Fibroblast of skin of left quadriceps (primary cell): ENCODE measurements at places on chromosomes 7 and 10.

DNA sequence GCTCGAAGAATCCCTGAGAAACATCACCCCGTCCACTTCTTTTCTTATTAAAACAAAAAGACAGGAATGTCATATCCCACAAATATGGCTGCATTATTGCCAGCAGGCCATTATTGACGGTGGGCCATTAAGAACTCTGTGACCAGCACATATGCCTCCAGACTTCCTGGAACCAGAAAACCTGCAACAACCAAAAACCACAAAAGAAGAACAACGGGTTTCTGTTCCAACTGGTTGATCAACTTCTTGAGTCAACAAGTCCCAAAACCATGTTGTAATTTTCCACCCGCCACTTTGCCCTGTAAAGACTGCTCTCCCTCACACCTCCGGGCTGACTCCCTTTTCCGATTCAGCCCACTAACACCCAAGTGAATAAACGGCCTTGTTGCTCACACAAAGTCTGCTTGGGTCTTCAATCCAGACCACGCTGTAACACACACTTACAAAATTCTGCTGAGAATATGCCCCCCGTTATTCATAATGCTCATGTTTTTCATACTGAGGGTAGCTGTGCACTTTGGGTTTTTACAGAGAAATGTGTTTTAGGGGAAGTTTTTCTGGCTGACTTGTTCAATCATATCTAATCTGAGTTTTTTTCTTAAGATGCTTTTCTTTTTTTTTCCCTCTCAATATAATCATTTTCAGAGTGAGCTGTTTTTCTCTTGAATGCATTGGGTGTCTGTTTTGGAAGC lies 20.7 kb downstream of the ZNF107 start:
- no peak for DNase-seq

DNA sequence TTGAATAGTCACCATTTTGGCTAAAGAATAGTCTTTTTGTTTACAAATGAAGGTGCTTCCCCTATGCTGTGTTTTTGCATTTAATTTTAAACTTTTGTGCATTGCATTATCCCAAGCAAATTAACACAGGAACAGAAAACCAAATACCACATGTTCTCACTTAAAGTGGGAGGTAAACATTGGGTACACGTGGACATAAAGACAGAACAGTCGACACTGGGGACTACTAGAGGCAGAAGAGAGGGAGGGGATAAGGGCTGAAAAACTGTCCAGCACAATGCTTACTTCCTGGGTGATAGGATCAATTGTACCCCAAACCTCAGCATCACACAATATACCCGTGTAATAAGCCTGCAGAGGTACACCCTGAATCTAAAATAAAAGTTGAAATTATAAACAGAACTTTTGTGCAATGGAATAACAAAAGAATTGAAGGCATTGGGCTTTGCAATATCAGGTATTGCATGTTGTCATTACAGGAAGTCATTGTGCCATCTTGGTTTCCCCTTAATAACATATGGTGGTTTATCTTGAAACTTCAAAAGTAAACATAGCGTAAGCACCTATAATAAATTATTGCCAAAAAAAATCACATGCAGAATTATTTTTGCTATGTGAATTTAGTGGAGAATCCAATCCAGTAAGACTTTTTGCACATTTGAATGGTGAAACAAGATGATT lies 16.1 kb downstream of the ADD3 start:
- no peak for DNase-seq

DNA sequence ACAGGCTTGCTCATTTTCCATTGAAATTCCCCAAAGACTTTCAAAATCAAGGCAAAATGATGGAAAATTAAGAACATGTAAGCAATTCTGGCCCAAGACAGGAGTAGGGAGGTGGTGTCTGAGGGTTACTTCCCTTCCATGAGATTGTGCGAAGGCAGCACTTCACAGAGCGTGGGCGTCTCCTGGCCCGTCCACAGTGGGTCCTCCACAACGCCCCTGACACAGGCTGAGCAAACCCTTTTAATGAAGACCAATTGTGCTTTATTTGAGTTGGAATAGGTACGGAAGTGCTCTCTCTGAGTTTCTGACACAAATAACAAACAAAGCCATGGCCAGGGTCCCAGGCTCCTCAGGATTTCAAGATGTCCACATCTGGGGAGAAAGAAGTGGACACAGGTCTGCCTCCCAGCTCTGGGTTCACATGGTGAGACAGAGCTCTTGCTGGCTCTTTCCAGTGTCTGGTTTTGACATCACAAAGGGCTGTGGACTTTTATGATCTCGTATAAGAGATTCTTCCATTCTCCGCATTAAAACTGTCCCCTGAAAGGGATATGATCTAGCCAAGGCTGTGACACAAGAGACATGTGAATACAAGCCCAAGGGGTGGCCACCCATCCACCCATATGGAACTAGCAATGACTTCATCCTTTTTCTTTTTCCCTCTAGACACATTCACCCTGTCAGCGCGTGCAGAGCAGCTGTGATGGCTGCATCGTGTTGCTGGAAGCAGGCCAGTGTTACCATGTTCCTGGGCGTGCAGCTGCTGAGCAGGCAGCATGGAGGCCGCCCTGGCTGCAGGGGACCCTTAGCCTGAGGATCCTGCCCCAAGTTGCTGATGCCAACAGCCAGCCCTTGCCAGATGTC lies 145.6 kb downstream of the ADAM12 start:
- peak; percentile 70 for DNase-seq

- DNase-seq = no peak
Measured at GRCh38 chr7:40880581-40880980, 745.8 kb downstream of the SUGCT start.

GRCh38 chr10:12834116-12834665 lies 167.3 kb downstream of the CCDC3 start:
- no peak for DNase-seq

DNA sequence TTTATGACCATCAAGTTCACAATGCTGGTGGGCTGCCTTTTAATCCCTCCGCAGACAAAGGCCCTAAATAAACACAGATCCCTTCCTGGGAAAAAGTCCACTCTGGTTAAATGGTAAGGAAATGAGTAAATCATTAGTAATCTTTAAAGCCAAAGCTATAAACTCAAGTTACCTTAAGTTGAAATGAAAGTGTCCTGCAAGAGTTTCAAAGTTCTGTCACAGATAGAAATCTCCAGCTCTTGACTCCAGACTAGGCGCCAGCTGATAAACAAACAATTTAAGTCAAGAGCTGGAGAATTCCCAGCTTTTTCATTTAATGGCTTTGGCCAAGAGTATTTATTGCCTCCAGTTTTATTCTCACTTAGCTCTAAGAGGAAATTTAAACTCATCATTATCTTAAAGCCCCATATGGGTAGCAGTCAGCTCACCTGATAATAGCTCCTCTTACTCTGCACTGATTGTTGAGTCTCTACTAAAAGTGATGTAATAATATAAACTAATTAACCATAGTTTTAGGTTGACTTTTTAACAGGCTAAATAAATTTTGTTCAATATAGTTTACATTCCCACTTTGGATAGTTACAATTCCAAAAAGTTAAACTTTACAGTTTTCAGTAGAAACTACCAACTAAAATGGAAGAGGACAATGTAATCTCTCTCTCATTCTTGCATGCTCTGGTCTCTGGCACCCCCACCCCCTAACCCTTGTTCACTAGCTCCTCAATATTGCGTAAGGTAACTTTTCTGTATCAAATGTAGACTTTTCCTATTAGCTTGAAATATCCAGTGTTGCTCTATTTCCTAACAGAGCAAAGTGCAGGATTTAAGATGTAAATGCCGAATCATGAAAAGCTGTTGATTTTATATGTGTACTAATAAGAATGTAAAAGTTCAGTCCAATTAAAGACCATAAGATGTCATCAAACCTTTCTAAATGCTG lies 56.1 kb downstream of the HIBADH start:
- peak; percentile 29 for DNase-seq

DNA sequence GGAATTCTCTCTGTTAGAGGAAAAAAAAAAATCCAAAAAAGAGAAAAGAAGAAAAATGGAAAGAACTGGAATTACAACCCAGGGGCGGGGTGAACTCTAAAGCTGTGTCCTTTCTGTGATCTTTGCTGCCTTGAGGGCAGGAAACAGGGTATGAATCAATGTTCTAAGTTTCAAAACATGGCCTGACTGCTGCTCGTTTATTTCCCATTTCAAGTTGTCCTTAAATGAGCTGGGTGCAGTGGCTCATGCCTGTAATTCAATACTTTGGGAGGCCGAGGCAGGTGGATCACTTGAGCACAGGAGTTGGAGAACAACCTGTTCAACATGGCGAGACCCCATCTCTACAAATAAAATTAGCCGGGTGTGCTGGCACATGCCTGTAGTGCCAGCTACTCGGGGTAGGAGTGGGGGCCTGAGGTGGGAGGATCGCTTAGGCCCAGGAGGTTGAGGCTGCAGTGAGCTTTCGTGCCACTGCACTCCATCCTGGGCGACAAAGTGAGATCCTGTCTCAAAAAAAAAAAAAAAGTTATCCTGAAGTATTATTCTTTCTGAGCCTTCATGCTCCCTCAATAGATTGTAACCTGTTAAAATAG lies 24.7 kb upstream of the TFAM start:
- DNase-seq = no peak

- DNase-seq = no peak
Measured at GRCh38 chr7:138129551-138130165, 53.4 kb downstream of the AKR1D1 start.

GRCh38 chr7:94274828-94275227 lies 119.9 kb upstream of the COL1A2 start:
- no peak for DNase-seq

DNA sequence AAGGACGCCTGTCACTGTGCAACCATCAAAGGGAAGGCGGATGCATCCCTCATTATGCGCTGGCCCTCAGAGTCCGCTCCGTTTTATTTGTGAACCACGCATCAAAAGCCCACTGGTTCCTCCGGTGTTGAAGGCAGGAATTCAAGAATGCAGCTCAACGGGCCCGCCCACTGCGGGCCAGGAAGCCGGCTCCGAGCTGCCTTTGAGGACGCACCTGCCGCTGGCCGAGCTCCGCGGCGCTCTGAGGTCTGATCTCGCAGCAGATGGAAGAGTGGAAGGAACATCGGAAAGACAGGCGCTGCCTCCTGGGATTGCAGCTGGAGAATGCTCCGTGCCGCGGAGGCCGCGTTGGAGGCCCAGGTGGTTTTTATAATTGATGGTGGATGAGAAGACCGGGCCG lies 56.9 kb upstream of the ADGRA1 start:
- no peak for DNase-seq

GRCh38 chr7:34165927-34166550 lies 260.7 kb downstream of the BMPER start:
- DNase-seq = no peak

GRCh38 chr10:121243609-121244241 lies 354.5 kb downstream of the FGFR2 start:
- DNase-seq = no peak

DNA sequence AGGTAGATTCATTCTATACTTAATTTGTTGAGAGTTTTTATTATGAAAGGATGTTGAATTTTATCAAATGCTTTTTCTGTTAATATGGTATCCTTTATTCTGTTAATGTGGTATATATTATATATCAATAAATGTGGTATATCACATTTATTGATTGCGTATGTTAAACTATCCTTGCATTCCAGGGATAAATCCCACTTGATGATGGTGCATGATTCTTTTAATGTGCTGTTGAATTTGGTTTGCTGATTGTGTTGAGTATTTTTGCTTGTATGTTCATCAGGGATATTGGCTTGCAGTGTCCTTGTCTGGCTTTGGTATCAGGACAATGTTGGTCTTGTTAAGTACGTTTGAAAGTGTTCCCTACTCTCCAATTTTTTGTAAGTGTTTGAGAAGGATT lies 11.9 kb downstream of the LRMDA start:
- DNase-seq = no peak

DNA sequence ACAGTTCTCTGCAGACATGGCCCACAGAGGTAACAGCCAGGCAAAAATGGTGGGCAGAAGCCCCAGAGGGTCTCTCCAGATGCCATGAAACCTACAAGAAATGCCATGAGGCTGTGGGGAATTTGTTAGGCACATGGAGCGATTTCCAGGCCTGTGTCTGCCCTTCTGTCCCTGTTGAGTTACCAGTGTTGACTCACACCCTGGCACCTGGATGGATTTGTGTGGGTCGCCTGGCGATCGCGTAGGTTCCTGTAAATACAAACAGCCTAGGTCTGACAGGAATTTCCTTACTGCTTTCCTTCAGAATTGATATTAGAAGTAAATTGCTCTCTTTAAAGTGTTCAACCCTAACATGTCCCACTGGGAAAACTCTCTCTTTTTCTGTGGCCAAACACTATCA lies 164.9 kb upstream of the EEPD1 start:
- no peak for DNase-seq

GRCh38 chr10:33441561-33441960 lies 107.1 kb upstream of the NRP1 start:
- DNase-seq = no peak
